Fibroblast of skin of left biceps (primary cell): ENCODE measurements at places on chromosomes 4 and X.

DNA sequence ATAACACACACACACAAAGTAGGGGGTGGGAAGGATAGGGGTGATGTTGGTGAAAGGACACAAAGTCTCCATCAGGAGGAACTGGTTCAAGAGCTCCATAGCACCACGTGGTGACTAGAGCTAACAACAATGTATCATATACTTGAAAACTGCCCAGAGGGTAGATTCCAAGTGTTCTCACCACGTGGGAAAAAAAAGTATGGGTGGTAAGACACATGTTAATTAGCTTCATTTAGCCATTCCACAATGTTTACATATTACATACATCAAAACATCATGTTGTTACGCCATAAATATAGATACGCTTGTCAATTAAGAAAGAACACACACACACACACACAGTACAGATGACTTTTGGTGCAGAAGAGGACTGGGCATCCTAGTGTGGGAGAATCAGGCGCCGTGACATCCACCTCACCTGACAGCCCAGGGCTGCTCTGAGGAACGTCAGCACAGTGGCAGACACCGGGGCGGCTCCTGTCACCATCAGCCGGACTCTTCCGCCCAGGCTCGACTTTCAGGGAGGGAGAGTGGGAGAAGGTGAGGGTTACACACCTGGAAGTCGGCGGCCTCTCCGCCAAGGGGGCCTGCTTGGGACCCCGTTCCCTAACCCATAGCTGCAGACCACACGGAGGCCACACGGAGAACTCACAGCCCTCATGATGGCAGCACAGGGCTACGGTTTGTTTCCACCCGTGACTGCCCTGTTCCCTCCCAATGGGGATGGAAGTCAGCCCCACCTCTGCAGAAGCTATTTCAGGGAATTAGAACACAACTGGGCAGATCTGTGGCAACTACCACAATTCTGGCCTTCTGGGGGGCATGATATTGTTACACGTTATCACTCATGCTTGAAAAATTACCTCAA is 31.8 kb upstream of the CENPU start:
- no peak for DNase-seq

- DNase-seq: peak; percentile 10
Measured at GRCh38 chr4:36088542-36088941, 155.8 kb downstream of the ARAP2 start.

- no peak for DNase-seq
Measured at GRCh38 chr4:10197952-10198351, 81.4 kb upstream of the WDR1 start.

DNA sequence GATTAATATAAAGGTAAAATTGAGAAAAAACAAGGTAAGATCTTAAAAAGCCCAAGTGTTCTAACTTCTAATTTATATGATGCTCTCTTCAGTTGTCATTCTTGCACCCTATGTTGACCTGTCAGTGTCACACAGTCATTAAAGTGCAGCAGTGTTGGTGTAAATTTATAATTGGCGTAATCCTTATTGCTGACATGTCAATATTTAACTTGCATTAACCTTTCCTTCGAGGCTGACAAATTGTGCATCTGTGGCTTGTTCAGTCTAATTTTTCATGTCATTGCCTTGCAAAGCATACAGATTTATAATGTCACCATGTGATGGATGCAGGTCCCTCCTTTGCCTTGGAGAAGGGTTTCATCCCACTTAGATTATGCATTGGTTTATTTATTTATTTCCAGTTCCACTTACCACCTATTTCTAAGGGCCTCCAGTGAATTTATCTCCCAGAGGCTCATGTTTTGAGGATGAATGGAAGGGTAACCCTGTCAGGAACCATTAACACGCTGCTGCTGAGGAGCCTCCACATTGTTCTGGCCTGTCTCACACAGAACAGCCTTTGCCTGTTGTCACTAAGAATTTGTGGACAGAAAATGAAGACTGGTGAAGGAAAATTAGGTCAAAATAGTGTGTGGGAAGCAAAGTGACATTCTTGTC is 1098.5 kb upstream of the LCORL start:
- DNase-seq: no peak

DNA sequence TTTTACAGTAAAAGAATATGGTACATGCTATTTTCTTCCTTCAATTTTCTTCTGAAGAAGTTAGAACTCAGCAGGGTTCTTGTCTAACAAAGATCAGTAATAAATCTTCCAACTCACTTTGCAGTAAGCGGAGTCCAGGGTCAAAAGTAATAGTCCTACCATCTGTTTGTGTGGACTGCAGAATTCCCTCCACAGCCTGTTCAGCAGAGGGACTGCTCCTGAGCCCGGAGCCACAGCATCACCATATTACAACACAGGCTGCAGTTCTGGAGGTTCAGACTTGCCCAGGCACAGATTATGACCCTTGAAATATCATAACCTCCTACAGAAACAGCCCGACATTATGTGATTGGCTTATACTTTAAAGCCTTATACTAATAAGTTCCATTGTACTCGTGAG is 10.3 kb downstream of the FHDC1 start:
- DNase-seq: no peak

DNA sequence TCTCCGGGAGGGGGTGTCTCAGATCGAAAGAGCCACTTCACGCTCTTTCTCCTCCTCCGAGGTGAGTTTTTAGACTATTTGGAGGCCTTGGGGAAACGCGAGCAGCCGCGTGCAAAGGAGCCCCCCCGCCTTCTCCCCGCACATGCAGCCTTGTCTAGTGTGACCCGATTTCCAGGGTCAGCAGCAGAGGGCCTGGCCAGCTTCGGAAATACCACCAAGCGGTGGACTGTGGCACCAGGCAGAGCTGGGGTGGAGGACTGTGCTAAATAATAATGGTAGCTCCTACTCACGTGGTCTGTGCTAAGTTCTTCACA is 79.3 kb upstream of the BCOR start:
- no peak for DNase-seq
